ENCODE measurements at places on chromosomes 2 and 18.

GRCh38 chr2:237309011-237309410, 105.0 kb downstream of the COL6A3 start:
- no peak for DNase-seq

GRCh38 chr2:101419096-101419663, 31.9 kb upstream of the CREG2 start:
- peak; percentile 80 for DNase-seq

GRCh38 chr2:5690286-5690685, 1.9 kb upstream of the SOX11 start:
- no peak for DNase-seq

DNA sequence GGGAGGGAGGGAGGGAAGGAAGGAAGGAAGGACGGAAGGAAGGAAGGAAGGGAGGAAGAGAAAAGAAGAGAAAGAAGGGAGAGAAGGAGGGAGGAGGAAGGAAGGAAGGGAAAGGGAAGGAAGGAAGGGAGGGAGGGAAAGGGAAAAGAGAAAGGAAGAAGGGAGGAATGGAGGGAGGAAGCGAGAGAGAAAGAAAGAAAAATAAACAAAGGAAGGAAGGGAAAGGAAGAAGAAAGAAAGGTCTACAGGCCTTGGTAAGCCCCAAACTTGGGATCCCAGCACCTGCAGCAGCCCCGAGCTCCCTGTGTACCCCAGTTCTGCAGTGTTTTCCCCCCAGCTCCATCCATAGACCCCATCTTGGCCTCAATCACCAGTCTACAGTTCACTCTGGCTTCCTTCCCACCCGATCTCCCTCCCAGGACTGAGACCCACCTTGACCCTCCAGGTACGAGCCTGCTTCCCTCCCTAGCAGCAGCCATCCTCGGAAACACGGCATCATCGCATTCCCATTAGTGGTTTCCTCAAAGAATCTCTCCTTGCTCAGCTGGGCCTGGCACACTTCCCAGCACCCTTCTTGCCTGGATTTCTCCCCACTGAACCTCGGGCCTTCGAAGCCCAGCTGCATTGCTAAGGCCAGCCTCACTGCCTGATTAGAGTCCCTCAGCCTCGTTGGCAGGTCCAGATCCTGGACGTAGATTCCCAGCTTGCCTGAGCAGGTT, 46.1 kb upstream of the SH3BP4 start:
- no peak for DNase-seq

DNA sequence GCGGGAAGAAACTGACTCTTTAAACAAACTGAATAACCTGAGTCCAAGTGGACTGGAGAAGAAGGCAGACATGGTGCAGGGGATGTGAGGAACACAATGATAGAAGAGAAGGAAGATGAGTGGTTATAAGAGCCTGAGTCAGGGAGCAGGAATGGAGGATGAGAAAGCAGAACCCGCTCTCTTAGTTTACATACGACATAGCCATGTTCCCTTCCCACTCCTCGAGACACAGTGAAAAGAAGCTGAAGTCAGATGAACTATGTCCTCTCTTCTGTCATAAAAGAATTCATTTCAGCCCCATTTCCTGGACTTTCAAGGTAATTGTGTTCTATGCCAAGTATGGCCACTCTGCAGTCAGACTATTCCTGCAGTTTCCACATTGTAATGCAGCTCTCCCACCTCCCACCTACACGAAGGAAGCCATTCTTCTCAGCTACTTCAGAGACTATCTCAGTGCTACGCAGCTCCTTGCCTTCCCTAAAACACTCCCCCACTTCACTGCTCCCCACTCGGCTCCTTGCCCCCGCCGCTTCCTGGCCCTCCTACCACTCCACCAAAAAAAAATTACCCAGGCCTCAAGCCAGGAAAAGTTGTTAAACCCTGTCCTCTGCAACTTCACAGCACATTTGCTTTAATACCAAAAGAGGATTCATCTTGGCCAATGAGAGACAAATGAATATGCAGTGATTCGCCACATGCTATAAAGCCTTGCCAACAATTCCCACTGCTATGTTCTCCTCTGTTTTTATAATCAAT, 323.4 kb upstream of the EPHA4 start:
- no peak for DNase-seq

DNA sequence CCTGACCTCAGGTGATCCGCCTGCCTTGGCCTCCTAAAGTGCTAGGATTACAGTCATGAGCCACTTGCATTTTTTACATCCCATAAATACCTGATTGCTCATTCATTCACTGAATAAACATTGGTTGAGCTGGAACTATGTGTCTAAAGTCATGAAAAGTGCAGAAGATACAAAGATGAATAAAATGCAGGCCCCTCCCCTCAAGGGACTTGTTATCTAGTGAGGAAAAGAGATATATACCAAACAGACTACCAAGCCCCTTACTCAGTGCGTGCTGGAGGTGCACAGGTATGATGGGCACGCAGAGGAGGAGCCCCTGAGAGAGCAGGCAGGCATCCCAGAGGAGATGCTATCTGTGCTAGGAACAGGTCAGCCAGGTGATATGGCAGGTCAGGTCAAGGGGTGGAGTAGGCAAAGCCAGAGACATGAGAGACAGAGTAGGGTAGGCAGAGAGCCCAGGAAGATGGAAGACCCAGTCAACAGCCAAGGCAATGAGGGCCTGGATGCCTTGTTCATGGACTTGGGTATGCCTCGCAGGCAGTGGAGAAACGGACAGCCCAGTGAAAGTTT, 7.7 kb downstream of the FHL2 start:
- no peak for DNase-seq

Measured in activated CD8-positive, alpha-beta T cell treated with anti-CD3 and anti-CD28 coated beads, Interleukin-2, amount 10 ng/mL, durations not matched to agents 7 days and 5 days (primary cell).